ENCODE measurements at places on chromosomes 16 and 17.

- DNase-seq = peak; percentile 85
Observed at GRCh38 chr17:39200070-39200879, at the start of gene RPL19. RPL19 (plus strand) TSS chr17:39200283; CDS start chr17:39200345, 62 bp downstream.

- DNase-seq = peak; percentile 71
Observed at GRCh38 chr17:29588562-29589411, 661 bp downstream of the GIT1 start.

GRCh38 chr17:66255112-66255511 is 25.9 kb upstream of the APOH start:
- peak; percentile 20 for DNase-seq

GRCh38 chr17:66491213-66491612 is 188.8 kb downstream of the PRKCA start:
- DNase-seq = peak; percentile 52

GRCh38 chr17:47297661-47298400 is 25.9 kb upstream of the EFCAB13 start:
- no peak for DNase-seq

- no peak for DNase-seq
Observed at GRCh38 chr17:74231928-74232907, 18.8 kb downstream of the TTYH2 start.

- DNase-seq = no peak
Observed at GRCh38 chr17:42676424-42677011, at the start of gene PLEKHH3. PLEKHH3 (minus strand) TSS chr17:42676994; CDS start chr17:42676563, 431 bp downstream.

DNA sequence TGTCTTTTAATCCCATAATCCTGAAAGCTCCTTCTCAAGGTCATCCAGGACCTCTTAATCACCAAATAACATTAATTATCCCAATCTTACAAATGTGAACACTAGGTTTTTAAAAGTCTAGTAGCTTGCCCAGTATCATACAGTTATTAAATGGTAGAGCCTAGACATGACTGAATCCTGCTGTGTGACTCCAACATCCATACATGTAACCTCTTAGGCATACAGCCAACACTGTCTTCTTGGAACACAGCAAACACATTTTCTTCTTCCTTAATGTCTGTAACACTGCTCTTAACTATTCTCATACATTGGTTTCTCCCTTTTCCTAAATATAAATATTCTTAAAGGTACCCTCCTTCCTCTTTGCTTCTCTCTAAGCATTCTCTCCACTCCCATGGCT is 13.7 kb downstream of the BRIP1 start:
- DNase-seq = no peak

- DNase-seq = no peak
Observed at GRCh38 chr17:2935632-2936031, 127.8 kb downstream of the OR1D5 start.

GRCh38 chr17:21152731-21153130 is 26.0 kb downstream of the DHRS7B start:
- DNase-seq = no peak

DNA sequence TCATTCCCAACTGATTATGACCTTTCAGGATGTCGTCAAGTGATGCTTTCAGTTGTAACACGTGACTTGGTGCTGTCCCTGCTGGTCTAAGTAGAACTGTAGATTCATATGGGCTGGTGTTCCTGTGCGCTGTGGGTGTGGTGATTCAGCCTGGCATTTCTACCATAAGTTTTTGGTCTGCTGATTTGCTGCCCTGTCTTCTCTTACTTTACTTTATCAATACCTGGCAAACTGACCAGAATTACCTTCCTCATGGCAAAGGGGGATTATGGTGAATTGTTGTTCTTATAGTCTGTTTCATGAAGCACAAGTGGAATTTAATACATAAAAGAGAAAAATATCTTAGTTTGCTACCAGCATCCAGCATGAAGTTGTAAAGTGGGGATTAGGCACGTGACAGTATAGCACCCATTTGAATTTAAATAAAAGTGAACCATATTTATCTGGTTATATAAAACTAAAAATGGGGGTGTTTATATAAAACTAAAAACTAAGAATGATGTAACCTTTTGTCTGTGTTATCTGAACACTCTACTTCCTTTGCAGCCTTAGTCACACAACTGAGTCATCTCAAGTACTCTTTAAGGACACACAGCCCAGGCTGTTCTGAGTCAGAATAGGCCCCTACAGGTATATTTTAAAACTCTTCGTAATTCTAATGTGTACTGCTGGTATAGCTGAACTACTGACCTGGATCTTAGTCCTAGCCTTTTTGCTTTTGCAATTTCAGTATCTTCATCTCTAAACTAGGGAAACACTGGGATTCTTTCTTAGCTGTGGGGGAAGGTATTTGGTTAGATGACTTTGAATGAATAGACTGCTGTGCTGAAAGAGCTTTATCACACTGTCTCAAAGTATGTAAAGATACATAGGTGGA is 28.3 kb downstream of the TTC19 start:
- peak; percentile 74 for DNase-seq

DNA sequence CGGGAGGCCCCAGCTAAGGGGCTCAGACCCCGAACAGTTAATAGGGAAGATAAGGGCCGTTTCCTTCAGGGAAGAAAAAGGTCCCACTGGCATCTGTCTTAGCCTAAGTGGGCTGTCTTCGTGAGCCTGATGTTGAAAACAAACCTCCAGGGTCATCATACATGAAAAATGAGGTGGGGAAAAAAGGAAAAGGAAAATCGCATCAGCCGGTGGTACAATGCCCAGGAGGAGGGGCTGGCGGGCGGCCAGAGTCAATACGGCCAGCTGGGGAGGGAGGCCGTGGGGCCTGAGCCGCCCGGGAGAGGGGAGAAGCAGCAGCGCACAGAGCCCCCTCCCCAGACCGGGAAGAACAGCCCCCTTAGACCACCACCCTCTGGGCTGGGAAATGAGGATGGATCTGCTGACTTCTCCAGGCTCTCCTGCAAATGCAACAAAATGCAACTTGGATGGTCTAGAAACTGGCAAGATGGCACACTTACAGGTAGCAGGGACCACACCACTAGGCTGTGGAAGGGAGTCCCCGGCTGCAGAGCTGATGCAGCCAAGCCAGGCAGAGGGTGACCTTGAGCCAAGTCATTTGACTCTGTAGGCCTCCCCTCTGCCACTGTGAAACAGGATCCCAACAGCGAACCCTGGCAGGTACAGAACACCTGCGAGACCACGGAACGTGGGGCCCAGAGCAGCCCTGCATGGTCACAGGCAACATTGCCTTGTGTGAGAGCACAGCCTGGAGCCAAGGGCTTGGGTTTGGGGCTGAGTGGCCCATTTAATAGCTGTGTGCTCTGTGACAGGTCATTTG is 448.5 kb downstream of the SOX9 start:
- DNase-seq = no peak

- no peak for DNase-seq
Observed at GRCh38 chr16:3400446-3400778, 392 bp downstream of the ZSCAN32 start.

DNA sequence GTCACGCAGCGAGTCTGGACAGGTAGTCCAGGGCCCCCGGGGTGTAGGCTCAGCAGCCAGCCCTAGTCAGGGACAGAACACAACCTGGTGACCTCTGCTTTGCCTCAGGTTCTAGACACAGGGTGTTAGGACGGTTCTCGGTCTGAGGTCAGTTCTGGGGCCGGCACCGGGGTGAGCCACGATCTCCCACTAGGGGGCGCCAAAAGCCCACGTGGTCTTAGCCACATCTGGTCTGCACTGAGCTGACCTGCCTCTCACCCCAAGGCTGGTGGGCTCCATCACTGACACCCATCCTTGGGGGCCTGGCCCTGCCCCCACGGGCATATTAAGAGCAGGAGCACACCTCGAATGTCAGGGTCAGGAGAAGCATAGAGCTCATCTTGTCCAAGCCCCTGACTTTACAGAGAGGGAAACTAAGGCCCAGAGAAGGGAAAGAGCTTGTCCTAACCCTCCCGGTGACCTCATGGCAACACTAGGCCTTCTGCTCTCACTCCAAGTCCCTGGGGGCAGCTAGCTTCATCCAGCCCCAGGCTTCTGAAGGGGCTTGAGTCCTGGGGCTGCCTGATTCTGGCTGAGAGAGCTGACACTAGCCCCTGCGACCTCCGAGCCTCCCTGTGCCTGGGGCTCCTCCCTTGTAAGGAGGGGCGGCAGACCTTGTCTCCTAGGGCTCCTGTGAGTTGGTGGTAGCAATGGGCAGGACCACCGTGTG is 9.0 kb downstream of the SLC5A10 start:
- peak; percentile 88 for DNase-seq

GRCh38 chr17:54944796-54945195 is 23.7 kb downstream of the COX11 start:
- no peak for DNase-seq

- no peak for DNase-seq
Observed at GRCh38 chr16:58773870-58774269, 39.8 kb upstream of the GOT2 start.

DNA sequence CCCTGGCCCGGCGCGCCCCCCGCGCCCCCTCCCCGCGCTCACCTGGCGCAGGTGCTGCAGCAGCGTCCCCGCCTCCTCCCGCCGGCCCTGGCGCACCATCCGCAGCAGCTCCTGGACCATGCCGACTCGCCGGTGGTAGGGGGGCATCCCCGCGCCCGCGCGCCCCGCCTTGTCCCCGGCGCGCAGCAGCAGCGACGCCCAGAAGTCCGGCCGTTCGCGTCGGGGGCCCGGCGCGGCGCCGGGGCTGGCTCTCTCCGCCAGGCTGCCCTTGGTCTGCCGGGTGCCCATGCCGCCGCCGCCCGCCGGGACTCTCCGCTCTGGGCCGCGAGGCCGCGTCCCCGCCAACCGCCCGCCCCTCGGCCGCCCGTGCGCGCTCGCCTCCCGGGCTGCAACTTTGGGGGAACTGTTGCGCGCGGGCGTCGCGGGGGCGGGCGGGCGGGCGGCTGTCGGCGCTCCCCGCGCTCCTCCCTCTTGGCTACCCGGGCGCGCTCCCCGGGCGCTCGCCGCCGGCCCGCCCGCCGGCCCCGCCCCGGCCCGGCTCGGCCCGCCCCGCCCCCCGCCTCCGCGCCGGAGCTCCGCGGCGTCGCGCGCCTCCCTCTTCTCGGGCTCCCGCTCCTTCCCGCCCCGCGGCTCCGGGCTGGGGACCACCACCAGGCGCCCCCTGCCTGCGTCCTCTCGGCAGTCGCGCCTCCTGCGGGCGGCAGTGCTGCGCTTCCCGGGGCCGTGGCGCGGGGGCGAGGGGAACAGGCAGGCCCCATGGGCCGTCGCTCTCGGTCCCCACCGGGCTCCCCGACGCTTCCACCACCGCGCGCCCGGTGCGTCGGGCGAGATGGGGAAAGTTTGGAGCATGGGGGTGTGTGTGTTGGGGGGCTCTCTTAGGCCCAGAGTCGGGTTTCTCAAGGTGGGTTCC is at the start of gene LRRC75A:
TSS of gene LRRC75A (minus strand) at position 491 of the 910 bp plus-strand sequence. CDS start at position 288, 203 bp downstream.
- DNase-seq = peak; percentile 65

Data from stimulated activated CD4-positive, alpha-beta T cell treated with anti-CD3 and anti-CD28 coated beads, Interleukin-15, amount 100 ng/mL, for 24 hours (primary cell).